Osteocyte (in vitro differentiated cells): ENCODE measurements at places on chromosomes 7 and 10. TPM values are rescaled to one million over a fixed set of nuclear protein-coding genes. Genes with fewer than 3 reads are reported as not detected.

Gene GIMAP1
- not detected in 2 replicates for total RNA-seq

Gene CNPY1
- not detected in 2 replicates for total RNA-seq

Gene A1CF
- not detected in 2 replicates for total RNA-seq

Gene PRPF18
- total RNA-seq, result 17.9 and 19.2 TPM in 2 replicates

Gene LRRC4
- 0.29 and 0.70 TPM in 2 replicates for total RNA-seq

Gene GGCT
- 24.2 and 26.7 TPM in 2 replicates for total RNA-seq

Gene CCDC172
- not detected in 2 replicates for total RNA-seq

Gene NEBL
- 0.30 and 0.31 TPM in 2 replicates for total RNA-seq

Gene ARL4A
- total RNA-seq, result 9.6 and 11.0 TPM in 2 replicates

Gene ASZ1
- not detected in 2 replicates for total RNA-seq

Gene SPAG6
- total RNA-seq, result not detected in 2 replicates

Gene PRPS1L1
- total RNA-seq, result not detected in 2 replicates

Gene VIPR2
- 0.19 and 0.39 TPM in 2 replicates for total RNA-seq

Gene LIPF
- total RNA-seq, result not detected in 2 replicates

Gene AGBL3
- total RNA-seq, result 1.2 and 1.3 TPM in 2 replicates

Gene DRGX
- not detected in 2 replicates for total RNA-seq

Gene WDR86
- 0.39 TPM in 1 of 2 replicates, not detected in the other for total RNA-seq

Gene ZNF727
- not detected in 2 replicates for total RNA-seq

Gene ADIRF
- not detected in 2 replicates for total RNA-seq

Gene PARD3
- 37.2 and 38.5 TPM in 2 replicates for total RNA-seq

Gene ZNF365
- total RNA-seq, result 0.44 and 1.0 TPM in 2 replicates

Gene PTPN20
- total RNA-seq, result not detected in 2 replicates

Gene PYROXD2
- 4.6 and 4.8 TPM in 2 replicates for total RNA-seq

Gene CPN1
- total RNA-seq, result not detected in 2 replicates

Gene GHRHR
- not detected in 2 replicates for total RNA-seq

Gene SLC18A3
- total RNA-seq, result 0.32 and 0.34 TPM in 2 replicates

Gene PKD2L1
- total RNA-seq, result not detected in 2 replicates

Gene ANKRD30A
- total RNA-seq, result not detected in 2 replicates

Gene MKX
- total RNA-seq, result 20.5 and 21.5 TPM in 2 replicates

Gene ZPBP
- total RNA-seq, result not detected in 2 replicates

Gene AKR1C8
- total RNA-seq, result not detected in 2 replicates

Gene RTKN2
- total RNA-seq, result 1.9 and 2.4 TPM in 2 replicates

Gene SORBS1
- total RNA-seq, result 1.7 TPM in 2 replicates

Gene ANKRD1
- total RNA-seq, result 4.9 and 5.8 TPM in 2 replicates

Gene PTF1A
- total RNA-seq, result not detected in 2 replicates

Gene TMEM72
- total RNA-seq, result not detected in 2 replicates

Gene RNF32
- 1.7 and 1.8 TPM in 2 replicates for total RNA-seq
